NCI-H146 (cell line): ENCODE measurements at places on chromosomes 5 and 9.

DNA sequence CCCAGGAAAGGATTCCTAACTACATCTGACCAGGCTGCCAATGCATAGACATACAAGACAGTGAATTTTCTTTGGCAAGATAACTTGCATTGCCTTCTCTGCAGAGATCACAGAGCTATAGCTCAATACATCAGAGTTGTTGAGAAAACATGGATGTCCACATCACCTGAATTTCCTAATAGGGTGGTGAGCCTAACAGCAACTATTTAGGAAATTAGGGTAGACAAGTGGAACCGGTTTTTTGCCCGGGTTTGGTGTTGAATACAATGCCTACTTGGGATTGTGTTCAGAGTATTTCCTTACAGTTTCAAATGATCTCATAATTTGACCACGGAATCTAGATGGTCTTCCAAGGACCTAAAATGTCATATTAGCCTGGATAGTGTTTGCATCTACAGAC, 262.7 kb downstream of the KIF4B start:
- DNase-seq: no peak

- no peak for DNase-seq
These were observed 62.4 kb downstream of the ERGIC1 start for GRCh38 chr5:172896465-172896864.

DNA sequence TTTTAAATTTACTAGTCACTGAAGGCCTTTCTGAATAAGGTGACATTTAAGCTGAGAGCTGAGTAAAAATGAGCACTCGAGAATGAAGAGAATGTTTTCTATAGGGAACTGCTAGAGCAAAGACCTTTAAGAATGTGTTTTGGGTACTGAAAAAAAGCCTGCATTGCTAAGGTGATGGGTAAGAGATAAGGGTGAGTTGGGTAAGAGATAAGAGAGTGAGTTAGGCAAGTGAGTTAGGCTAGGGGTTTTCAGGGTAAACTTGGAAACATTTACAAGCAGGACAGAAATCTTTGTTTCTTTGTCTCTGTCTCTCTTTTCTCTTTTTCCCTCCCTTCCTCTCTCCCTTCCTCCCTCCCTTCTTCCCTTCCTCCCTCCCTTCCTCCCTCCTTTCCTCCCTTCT, 5.6 kb downstream of the RAD23B start:
- DNase-seq: no peak

GRCh38 chr5:134018154-134018985, 13.6 kb upstream of the VDAC1 start:
- DNase-seq: no peak

GRCh38 chr5:92380069-92380770, 997.1 kb upstream of the ARRDC3 start:
- no peak for DNase-seq

DNA sequence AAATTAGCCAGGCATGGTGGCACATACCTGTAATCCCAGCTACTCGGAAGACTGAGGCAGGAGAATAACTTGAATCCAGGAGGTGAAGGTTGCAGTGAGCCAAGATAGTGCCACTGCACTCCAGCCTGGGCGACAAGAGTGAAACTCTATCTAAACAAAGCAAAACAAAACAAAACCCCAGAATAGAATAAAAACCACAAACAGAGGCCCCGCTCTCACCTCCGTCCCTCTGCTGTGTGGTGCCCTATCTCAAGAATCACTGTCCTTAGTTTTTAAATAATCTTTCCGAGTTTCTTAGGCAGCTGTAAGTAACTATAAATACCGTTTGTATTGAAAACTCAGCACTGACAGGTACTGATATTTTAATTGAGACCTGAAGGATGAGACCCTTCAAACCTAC, 42.7 kb upstream of the IER5L start:
- no peak for DNase-seq

- no peak for DNase-seq
These were observed 35.3 kb upstream of the SMARCA2 start for GRCh38 chr9:1979741-1980367.
